ENCODE measurements at places on chromosomes 13 and 19.

GRCh38 chr13:21039097-21039800 lies 22.1 kb downstream of the LATS2 start:
- DNase-seq, result peak; percentile 23

DNA sequence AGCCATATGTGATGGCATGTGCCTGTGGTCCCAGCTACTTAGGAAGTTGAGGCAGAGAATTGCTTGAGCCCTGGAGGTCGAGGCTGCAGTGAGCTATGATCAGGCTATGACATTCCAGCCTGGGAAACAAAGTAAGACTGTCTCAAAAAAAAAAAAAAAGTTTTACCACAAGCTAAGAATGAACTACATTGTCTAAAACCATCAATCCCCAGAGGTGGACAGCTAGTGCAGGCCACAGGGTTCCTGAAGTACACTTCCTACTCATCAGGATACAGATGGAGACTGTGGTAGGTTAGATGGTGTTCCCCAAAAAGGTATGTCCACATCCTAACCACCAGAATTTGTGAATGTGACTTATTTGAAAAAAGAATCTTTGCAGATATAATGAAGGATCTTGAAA lies 63.5 kb upstream of the DOCK9 start:
- DNase-seq, result no peak

GRCh38 chr13:33793726-33794125 lies 24.2 kb upstream of the RFC3 start:
- no peak for DNase-seq

DNA sequence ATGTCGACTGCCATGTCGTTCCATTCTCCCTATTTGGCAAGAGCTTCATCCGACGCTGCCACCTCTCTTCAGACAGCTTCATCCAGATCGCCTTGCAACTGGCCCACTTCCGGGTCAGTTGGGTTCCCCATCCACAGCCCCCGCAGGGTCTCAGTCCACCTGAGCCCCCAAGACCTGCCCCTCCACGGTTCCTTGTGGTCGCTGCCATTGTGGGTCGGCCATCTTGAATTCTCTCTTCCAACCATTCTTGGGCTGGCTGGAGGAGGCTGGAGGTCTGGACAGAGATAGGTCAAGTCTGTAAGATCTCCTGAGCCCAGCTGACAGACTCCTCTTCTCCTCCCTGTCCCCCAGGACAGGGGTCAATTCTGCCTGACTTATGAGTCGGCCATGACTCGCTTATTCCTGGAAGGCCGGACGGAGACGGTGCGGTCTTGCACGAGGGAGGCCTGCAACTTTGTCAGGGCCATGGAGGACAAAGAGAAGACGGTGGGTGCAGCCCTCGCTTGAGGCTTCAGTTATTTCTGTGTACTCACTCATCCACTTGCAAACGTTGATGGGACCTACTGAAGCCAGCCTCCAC lies 19.5 kb downstream of the CPT1C start:
- no peak for DNase-seq

DNA sequence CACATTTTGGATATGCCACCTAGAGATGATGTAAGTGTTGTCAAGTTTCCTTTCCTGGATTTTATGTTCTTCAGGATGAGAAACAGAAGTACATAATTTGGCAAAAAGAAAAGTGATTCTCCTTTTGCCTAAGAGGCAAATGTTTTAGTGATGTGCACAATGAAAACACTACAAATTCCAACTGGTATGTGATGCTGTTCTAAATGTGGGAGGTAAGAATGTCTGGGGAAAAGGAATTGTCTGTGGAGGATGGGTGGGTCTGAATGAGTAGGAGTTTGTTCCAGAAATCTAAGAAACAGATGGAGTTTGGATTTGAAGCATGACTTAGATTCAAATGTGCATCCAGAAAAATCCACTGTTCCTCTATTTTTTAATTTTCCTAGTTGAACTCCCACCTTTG lies 473.6 kb upstream of the SPRY2 start:
- DNase-seq, result no peak

Measured in mesendoderm (in vitro differentiated cells).